ENCODE measurements at places on chromosomes 4 and X.

DNA sequence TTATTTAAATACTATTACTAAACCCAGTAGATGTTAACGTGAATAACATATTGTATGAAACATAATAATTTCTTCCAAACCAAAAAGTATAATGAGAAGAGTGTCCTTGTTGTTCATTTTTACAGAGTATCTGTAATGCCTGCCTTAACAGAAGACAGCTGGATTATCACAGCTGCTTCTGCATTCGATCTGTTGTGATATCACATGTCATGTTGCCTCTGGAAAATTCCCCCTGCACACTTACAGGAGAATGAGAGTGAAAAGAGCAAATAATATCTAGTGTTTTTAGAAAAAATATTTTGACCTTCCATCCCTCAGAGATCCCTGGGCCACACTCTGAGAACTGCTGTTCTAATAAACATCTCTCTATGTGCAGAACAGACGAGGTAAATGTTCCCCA, 240.1 kb upstream of the NOCT start:
- DNase-seq = no peak

GRCh38 chrX:106404512-106404911, 207.3 kb upstream of the RADX start:
- DNase-seq = no peak

GRCh38 chr4:98599617-98600205, 58.7 kb downstream of the TSPAN5 start:
- DNase-seq = no peak

- DNase-seq = no peak
Measured at GRCh38 chr4:15510961-15511360, 41.3 kb downstream of the CC2D2A start.

GRCh38 chr4:81639248-81639647, 167.5 kb upstream of the RASGEF1B start:
- no peak for DNase-seq

DNA sequence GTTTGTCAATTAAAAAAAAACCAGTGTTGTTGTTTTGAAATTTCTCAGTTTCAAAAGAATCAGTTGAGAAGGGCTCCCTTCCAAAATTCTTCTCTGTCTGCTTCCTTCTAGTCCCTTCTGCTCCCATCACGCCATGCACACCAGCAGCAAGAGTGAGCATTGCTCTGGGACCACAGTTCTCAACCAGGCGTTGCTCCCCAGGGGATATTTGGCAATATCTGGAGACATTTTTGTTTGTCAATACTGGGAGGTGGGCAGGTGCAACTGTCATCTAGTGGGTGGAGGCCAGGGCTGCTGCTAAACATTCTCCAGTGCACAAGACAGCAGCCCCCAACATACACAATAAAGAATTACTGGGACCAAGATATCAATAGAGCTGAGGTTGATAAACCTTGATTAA, 74.8 kb upstream of the EGFL6 start:
- no peak for DNase-seq

DNA sequence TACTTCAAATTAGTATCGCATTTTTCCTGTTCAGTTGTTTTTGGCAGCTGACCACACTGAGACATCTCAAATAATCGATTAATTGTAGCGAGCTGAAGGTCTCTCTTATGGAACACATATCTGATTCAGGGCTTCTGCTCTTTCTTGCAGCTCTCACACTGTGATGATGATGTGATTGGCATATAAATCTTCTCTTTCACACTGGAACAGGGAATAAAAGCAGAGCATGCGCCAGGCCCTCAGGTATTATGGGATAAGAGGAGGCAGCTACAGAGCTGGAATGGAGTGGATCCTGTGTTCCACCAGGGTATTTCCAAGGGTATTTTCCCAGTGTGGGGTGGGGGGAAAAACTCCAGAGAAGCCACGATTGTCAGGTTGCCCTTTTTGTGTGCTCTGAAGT, 265.4 kb upstream of the CASK start:
- DNase-seq = no peak
